SK-MEL-5 (cell line): ENCODE measurements at places on chromosomes 6 and 20.

GRCh38 chr6:110341663-110342596 lies 16.2 kb downstream of the METTL24 start:
- peak; percentile 78 for DNase-seq

DNA sequence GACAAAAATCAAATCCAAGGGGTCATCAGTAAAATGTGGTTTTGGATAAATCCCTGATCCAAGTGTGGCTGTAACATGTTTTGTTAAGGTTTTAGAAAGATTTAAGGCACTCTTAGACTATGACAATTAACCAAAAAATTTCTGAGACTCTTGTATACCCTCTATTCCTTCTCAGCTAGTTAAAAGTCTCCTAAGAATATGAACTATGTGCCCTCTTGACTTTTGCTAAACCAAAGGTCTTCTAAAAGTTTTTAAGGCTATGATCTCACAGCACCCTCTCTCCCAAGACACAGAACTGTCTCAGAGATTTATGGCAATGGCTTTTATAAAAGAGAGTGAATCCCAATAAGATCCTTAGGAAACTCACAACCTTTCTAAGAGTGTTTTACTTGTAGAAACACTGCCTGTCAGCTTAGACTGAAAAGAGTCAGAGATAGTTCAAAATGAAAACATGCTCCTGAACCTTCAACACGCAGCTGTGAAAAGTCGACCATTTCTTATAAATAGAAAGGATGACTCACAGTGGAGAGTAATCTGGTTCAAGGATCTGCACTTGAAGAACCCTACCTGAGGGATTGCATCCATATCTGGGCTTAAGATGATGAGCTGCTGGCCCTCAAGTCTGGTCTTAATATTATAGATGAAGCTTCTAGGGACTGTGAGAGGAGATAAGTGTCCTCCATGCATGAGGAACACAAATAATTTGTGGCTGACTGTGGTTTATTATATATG lies 388.4 kb upstream of the GJE1 start:
- DNase-seq: no peak

DNA sequence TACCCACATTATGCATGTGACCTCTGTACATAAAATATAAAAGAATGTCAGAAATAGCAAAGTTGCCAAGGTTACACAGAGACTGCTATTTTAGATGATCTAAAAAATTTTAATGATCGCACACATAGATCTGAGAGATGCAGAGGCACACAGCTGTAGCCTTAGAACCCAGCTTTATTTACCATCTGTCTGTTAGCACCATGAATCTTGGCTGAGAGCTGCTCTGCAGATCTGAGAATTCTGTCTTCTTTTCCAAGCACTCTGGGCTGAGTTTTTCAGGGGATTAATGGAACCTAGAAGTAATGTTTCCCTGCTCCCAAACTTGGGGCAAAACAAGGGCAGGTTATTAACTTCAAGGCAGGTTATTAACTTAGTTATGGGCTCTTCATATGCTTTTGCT lies 248.7 kb upstream of the JAG1 start:
- DNase-seq: peak; percentile 30

GRCh38 chr6:138815797-138816528 lies 20.1 kb downstream of the ECT2L start:
- peak; percentile 85 for DNase-seq

DNA sequence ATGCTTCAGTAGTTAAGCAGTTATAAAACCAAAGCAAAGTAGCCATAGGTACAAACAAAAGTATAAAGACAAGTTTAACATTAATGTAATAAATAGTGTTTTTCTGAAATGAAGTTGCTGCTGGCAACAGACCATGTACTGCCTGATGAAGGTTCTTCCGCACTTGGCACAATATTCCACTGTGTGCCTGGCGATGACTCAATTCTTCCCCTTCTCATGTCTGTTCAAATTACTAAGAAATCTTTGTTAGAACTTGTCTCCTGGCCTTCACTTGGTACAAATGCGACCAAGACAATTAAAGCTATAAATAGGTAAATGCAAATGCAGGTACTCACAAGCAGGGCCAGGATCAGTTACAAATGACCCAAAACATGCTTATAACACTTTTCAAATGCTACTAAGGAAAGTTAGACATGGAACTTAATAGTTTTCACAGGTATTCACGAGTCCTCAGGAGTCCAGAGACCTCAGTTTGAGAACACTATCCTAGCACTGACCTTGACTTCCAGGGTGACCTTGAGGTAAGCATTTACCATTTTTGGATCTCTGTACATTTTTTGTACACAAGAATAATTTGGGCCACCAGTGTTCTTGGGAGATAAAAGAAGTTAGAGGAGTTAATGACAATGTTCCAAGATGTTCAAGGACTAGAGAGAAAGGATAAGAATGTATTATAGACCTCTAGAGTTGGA lies 8.1 kb upstream of the DDR1 start:
- peak; percentile 87 for DNase-seq

GRCh38 chr20:50328222-50328979 lies 137.8 kb downstream of the CEBPB start:
- DNase-seq: no peak

DNA sequence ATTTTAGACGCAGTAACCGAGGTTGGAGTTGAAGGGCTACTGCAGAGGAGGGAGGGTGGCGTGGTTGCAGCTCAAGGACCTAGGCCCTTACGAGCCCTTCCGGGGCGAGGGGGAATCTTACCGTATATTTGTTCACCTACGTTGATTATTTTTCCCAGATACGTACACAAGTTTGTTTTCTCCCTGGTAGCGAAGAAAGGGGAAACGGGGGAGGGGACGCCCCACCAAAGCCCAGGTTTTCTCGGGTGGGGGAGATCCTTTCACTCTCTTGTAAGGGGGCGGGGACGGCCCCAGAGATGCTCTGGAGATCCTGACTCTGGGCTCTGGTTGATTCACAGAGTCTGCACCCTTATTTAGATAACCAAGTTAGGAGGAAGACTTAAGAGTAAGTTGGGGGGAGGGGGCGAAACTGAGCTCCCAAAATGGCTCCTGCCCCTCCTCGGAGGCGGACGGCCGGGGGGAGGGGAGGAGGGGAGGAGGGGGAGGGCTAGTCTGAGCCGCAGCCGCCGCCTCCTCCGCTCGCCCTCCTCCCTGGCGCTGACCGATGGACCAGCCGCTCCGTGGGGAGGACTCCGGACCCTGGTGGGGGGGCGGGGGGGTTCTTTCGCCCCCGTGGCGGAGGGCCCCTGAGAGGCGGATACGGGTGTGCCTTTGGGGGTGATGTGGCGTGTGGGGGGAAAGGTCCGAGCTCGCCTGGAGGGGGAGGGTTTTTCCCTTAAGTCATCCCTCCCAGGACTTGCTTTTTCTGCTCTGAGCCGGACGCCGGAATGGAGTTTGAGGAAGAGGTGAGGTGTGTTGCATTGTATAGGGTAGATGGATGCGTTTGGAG lies 2.2 kb downstream of the BRD2 start:
- peak; percentile 83 for DNase-seq

DNA sequence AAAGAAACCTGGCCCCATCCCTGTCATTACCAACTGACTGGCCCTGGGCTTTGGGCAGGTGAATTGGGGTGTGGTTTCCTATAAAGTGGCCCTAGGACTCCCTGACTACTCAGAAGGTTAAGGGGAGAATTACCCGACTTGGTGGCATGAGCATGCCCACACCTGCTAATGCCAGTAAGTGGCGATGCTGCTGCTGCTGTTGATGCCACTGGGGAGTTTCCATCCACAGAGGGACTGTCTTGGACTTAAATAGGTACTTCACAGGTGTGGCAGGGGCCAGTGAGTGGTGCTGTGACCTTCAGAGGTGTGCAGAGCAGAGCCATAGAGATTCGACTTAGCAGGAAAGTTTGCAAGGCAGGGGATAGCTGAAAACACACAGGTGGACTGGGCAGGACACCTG lies 32.6 kb upstream of the MDFI start:
- no peak for DNase-seq

DNA sequence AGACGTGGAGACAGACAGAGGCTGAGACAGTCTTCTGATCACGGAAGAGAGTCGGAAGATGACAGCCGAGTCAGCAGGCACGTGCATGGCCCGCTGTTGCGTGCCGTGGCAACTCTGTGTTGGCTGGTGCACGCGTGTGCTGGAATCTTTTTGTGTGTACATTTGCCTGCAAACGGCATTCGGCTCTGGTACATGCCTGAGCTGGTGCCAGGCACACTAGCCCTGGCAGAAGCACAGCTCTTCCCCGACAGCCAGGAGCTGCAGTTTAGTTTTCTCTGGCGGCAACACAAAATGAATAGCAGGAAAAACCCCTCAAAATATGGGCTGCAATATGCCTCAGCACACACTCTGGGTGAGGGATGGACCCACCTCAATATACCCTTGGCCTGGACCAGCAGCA lies 769 bp upstream of the PDYN start:
- no peak for DNase-seq

DNA sequence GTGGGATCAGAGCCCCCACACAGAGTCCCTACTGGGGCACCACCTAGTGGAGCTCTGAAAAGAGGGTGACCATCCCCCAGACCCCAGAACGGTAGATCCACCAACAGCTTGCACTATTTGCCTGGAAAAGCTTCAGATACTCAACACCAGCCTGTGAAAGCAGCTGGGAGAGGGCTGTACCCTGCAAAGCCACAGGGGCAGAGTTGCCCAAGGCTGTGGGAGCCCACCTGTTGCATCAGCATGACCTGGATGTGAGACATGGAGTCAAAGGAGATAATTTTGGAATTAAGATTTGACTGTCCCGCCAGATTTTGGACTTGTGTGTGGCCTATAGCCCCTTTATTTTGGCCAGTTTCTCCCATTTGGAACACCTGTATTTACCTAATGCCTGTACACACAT lies 260.4 kb downstream of the TBX18 start:
- no peak for DNase-seq
